Vagina (tissue), 2 donors: ENCODE measurements at places on chromosomes 5 and 9.

- DNase-seq, result no peak
Observed at GRCh38 chr9:81410201-81410600, 279.1 kb downstream of the TLE1 start.

DNA sequence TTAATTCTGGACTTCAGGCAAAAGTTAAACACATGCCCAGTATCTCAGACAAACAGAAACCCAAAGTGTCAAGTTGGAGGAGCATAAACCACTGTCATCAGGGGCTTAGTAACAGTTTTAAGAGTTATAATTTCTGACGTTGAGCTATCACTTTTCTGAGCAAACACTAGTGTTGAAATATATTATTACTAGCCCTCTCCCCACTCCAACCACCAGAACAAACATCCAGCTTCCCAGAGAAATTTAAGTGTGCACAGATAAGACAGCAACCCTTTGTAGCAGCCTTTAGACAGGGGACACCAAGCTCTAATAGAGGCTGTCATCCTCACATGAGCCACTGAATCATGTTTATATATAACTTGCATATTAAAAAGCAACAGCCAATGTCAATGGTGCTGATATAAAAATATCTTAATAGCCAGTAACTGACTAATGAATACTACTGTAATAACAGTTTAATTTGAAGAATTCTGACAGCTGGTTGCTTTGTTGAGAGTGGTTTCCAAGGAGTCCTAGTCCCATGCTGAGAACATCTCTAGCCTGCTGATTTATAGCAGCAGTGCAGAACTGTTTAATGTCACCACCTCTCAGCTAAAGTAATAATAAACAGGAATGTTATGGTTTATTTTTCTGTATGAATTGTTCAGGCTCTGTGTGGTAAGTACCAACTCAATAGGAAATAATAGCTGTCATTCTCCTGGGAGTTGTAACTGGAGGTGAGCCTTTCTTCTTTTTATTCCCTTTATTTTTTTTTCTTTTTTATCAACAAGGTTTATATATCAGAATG lies 528.7 kb upstream of the ZNF608 start:
- DNase-seq, result no peak

DNA sequence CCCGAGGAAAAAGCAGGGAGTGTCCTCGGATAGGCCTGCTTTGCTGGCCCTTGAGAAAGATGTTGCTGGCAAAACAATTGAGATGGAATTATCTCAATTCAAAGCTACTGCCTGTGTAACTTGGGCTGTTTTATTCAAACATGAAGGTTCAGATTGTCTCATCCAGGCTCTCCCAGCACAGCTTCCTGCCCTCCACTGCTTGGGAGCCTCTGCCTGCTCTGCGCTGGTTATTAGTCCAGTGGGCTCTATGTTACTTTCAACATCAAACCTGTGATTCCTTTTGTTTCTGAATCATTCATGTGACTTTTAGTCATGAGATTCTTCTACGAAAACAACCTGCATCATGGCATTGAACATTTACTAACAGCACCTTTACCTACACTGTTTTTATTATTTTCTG lies 123.2 kb downstream of the SNCAIP start:
- no peak for DNase-seq

DNA sequence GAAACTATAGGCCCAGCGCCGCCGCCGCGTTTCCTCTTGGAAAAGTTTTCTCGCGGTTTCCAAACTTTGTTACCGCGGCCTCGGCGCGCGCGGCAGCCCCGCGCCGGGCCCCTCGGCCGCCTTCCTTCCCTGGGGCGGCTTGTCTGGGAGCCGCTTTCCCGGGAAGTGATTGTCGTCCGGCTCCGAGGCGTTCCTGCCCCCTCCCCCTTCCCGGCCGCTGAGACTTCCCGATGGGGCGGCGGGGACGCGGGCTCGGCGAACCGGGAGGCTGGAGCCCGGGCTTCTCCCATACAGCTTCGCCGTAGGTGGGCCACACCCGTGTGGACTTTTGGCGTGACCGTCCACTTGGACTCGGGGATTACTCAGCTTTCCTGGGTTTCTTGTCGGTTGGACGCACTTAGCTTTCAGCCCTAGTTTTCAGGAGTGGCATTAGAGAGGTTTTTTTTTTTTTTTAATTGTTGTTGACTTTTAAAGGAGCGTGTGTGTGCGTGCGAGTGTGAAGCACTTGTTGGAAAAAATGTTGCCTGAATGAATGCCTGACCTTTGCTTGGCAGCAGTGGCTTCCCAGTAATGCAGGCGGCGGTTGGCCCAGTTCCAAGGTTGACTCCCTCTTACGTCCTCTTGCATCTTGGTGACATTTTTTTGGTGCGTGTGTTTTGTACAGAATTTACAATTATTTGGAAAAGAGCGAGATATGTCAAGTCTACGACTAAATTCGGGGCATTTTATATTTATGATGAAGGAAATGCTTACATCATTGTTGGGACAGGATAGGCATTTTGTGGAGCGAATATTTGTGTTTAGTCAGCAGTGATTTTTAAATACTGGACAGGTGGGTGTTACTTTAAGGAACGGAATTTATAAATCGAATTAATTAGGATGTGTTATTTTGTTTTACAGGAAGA lies 821 bp downstream of the CTNNA1 start:
- DNase-seq, result no peak

GRCh38 chr5:83947763-83948162 lies 227.1 kb upstream of the HAPLN1 start:
- DNase-seq, result no peak

DNA sequence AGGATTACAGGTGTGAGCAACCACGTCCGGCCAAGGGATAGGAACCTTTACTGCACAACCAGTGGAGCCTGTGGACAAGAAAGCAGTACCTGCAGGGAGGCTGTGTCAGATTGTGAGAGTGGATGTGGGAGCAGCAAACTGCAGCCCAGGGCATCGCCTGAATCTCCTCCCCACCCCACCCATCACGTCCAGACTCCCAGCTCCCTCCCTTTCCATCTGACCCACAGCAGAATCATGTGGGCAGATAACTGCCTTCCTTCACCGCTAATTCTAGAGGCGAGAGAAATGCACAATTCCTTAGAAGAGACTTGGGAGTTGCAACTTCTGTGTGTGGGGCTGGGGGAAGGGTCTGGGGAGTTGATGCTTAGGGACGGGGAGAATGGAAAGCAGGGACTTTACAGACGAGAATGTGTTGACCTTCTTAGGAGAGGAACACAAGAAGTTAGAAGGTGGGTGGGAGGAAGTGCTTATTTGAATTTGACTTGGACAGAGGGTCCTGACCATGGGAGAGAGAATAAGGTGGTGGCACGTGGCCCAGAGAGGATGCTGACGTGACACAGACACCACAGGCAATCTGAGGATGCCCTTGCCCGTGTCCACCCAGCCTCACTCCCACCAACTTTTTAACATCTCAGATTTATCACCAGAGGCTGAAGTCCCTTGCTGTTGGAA lies 4.5 kb upstream of the LCP2 start:
- DNase-seq, result no peak

DNA sequence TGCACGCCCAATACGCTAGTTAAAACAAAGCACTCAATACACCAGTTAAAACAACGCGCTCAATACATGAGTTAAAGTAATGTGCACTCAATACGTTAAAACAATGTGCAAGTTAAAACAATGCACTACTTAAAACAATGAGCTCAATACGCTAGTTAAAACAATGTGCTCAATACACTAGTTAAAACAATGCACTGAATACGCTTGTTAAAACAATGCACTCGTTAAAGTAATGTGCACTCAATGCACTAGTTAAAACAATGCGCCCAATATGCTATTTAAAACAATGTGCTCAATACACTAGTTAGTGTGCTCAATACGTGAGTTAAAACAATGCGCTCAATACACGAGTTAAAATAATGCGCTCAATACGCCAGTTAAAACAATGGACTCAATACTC lies 185.0 kb downstream of the TRIO start:
- DNase-seq, result no peak

DNA sequence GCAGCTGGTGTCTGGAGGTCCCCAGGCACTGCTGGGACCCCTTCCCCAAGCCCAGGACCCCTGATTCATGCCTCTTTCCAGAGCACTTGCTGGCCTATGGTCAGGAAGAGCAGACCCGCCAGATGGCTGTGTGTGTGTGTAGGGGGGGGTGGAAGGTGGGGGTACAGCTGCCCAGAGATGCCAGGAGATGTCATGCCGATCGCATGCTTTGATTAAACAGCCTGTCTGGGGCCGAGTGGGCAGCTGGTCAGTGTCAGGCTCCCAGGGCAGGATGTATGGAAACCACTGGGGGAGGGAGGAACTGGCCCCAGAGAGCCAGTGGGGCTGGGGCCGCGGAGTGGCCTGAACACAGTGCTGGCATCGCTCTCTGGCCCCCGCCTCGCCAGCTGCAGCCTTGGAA lies 23.7 kb downstream of the RXRA start:
- no peak for DNase-seq

GRCh38 chr9:127572961-127573721 lies 38.9 kb upstream of the STXBP1 start:
- DNase-seq, result no peak

DNA sequence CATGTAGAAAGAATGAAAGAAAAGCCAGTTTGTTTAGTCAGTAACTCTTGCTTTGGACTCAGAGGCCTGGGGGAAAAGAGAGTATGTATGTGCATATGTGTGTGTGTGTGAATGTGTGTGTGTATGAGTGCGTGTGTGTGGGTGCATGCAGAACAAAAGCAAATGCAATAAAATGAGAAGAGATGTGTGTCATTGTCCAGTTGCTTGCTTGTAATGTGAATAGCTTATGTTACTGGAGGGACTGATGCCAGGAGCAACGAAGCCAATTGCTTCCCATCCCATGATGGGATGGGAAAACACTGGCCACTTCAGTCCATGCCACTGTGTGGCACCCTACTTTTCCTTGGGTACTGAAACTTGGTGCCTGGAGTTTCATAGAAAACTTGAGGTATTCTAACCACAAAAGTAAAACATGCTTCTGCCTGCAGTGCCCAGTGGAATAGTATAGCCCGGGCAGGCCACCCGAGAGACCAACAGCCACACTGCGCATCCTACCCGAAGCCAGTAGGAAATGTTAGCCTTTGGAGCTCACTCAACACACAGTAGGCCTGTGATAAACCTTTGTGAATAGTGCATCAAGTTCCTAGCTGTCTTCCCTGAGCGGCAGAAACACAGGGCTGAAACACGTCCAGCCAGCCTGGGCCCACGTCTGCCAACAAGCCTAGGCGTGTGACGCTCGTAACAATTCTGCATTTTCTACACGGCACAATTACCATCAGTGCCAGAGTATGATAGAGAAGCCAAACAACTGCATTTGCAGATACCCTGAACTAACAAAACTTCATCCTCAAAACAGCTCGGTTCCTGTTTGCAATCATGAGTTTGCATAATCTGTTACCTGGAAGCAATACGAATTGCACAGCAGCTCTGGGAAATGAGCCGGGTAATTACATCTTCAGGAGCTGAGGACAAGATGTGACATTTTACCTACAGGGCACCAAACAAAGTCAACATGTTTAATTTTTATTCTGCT lies 198.1 kb downstream of the SYK start:
- DNase-seq, result no peak

- no peak for DNase-seq
Observed at GRCh38 chr9:25994605-25995004, 316.4 kb upstream of the TUSC1 start.

DNA sequence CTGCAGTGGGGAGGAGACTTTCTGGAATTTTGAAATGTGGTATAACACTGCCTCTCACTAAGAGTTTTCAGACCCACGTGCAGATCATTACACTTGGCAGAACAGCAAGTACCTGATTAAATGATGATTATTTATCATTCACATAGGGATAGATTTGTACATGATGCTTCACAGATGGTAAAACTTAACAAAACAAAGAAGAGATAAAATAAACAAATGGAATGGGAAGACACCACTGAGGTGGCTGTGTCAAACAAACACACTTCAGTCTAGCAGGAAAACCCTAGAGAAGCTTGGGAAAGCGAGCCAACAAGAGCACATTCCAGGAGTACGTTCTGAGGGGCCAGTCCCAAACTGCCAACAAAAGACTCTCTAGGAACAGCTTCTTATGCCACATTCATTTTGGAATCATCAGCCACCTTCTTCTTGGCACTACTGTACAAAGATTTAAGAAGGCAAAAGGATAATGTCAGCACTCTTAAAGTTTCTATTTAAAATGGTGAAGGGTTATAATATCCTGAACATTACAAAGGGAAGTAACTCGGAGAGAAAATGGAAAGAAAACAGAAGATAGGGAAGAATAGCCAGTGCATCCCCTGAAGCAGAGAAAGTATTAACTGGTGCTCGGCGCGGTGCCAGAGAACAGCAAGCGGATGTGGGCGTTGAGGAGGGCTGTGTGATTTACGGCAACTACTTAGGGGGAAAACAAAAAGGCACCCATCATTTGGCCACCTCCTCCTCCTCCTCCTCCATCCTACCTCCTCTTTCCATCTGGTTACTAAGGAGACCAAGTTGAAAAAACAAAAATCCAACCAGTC lies 1.6 kb downstream of the MED27 start:
- DNase-seq, result no peak

GRCh38 chr5:177045631-177046030 lies 23.1 kb downstream of the ZNF346 start:
- no peak for DNase-seq

DNA sequence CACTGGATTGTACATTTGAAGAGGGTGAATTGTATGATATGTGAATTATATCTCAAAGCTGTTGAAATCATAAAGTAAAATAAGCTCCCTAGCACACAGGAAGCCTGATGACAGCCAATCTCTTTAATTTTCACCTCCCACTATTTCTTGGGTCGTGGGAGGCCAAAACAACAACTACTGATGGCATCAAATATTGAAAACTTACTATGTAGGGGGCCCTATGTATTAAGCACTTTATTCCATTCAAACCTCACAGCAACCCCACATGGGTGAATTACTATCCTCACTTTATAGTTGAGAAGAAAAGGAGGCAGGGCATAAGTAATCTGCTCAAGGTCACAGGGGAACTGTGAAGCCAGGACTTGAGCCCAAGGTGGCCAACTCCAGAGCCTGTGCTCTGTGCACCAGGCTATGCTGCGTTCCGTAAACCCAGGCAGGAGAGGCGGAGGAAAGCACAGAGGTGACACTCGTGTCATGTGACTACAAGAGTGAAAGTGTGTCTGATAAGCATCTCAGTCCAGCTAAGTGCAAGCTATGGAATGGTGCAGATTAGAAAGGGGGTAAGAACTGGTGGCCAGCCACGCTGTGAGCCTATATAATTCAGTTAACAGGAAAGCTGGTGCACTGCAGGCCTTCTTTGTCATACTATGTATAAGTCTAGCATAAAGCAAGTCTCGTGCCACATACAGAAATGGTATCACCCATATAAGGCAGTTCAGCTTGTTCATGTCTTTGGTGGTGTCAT lies 221.0 kb downstream of the DCP2 start:
- no peak for DNase-seq

DNA sequence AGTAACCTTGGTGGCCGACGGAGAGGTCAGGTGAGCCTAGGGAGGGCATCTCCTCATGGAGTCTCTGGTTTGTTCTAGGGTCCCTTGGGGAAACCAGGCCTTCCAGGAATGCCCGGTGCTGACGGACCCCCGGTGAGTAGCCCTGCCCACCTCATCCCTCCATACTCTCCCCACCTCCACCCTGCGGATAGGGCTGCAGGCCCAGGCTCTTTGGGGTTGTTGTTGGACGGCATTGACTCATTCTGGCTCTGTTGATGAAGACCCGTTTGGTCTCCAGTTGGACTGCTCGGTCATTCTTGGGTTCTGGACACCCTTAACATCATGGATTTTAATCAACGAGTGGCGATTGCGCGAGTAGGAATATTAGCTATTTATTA lies 112.3 kb upstream of the FCN2 start:
- DNase-seq, result no peak
